H9 (cell line): ENCODE measurements at places on chromosomes 6 and 20.

DNA sequence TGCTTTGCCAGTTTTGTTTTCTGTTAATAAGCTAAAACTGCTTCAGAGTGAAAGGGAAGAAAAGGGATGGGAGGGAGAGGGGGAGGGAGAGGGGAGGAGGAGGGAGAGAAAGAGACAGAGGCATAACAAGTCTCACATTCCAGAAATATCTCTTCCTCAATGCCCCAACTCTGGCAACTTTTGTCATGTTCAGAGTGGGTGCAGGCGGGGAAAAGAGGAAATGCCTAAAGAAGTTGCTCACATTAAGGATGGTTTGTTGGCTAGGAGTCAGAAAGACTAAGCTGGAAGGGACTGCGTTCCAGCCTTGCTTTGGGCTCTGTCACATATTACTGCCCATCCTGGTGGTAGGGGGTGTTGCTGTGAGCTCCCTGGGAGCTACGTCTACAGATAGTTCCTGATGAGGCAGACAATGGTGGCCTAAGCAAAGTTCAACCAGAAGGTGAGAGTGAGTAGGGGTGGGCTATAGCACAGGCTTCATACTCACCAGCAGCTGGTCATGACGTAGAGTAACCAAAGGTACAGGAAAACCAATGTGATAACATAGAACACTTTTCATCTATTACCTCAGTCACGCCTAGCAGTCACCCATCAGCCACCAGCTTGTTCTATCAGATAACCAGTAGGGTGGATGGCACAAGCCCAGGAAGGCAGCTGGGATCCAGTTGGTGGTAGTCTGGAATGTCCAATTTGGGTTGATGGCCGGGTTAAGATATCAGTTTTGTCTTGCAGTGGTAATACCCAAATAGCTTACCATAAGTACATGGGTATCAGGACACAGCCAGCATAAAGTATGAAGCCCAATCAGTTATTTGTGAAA lies 2.1 kb downstream of the TSPYL4 start:
- peak; percentile 39 for DNase-seq

- DNase-seq = no peak
These were observed 50.7 kb downstream of the NOX3 start for GRCh38 chr6:155404937-155405336.

- DNase-seq = no peak
These were observed 425.2 kb downstream of the CD83 start for GRCh38 chr6:14542670-14543366.

DNA sequence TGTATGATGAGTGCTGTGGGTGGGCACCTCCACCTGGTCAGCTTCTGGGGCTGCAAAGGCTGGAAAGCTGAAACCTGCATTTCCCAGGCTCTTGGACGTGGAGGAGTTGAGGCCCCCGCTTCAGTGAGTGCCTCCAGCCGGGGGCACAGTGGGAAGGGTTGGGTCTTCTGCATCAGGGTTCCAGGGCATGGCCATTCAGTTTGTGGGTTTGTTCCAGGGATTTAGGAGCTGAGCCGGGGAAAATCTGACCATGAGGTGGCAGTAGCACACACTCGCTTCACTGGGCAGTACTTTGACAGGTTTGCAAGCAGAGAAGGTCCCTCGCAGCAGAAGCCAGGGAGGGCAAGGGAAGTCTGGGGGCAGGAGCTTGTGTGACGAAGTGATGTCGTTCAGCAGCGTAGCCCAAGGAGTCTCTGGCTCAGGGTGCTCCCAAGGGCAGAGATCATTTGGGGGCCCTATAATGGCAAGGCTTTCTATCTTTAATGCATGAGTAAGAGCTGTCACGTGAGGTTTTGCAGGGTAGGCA lies 69.5 kb upstream of the SULF2 start:
- peak; percentile 82 for DNase-seq
